ENCODE measurements at places on chromosomes 12 and 14. TPM values are rescaled to one million over a fixed set of nuclear protein-coding genes. Genes with fewer than 3 reads are reported as not detected.

DNA sequence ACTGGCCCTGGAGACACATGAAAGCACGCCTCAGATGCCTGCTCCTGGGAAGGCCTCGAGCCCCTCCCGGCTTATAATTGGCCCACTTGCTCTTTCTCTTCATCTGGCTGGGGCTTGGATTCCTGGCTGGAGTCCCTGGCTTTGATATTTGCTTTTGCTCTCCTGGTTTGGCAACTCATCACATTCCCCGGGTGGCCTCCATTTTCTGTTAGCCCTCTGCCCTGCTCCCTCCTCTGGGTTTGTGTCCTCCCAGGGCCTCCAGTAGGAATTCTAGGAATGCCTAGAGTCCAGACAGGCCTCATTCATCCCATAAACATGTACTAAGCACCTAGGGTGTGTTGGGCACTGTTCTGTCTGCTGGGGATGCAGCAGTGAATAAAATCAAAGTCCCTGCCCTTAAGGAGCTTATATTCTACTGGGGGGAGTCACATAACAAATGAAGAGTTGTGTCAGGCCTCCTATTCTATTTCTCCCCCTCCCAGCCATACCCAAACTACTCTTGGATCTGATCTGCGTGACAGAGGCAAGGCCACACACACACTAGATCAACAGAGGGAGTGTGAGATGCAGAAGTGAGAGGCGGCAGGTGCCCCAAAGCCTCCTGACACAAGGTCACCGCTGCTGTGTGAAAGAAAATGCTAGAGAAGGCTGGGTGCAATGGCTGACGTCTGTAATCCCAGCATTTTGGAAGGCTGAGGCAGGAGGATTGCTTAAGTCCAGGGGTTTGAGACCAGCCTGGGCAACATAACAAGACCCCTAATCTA lies 21.3 kb upstream of the TSPAN9 start:
- DNase-seq, result no peak

DNA sequence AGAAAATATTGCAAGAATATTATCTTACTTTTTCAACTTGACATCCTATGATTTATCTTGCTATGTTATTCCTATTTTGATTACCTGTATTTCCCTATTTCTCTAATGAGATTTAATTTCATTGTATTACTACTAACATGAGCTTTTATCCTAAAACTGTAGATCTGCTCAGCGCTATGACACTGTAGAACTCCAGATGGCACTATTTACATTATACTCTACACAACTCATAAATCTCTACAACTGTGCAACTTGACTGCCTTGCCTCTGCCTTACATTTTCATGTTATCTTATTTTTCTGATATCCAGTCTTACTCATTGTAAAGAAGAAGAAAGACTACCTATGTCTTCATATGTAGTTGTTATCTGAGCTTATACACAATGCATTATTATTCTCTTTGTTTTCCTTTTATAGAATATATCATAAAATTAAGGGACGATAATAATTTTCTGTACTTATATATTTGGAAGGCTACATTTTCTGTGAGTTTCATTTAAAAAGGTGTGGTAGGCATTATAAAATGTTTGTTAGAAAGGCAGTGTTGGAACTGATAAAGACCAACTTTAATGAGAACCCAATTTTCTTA lies 24.1 kb downstream of the NUP37 start:
- no peak for DNase-seq

DNA sequence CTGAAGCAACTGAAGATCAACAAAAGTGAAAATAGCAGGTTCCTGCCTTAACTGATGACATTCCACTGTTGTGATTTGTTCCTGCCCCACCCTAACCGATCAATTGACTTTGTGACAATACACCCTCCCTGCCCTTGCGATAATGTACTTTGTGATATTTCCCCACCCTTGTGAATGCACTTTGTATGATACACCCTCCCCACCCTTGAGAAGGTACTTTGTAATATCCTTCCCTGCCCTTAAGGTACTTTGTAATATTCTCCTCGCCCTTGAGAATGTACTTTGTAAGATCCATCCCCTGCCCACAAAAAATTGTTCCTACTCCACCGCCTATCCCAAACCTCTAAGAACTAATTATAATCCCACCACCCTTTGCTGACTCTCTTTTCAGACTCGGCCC lies 41.4 kb downstream of the BCAT1 start:
- DNase-seq, result no peak

- DNase-seq, result no peak
Measured at GRCh38 chr14:101191101-101191720, 287.7 kb upstream of the RTL1 start.

The PIWIL1 gene
- not detected for total RNA-seq

The CABP1 gene
- 0.32 TPM for total RNA-seq

The OTOGL gene
- total RNA-seq, result not detected

DNA sequence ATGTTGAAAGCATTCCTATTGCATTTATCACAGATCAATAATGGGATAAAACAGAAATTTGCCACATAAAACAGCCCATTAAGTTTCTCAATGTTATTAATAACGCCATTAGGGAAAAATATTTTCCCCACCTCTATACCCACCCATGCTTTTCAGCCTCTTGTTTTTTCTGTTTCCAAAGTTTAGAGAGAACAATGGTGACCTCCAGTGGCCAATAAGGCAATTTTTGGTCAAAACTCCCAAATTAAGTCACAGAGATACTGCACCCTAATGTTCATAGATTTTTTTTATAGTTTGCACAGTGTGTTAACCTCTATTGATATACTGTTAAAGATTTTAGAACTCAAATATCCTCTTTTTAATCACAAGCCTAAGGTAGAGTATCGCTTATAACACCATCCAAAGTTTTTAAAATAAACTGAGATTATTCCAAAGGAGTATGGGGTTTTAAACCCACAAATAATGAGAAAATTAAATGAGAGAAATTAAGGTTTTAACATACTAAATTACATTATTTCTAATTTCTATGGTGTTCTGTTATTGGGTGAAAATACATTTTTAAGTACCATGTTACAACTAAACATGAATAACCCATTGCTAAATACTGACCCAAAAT lies 184.7 kb upstream of the DCN start:
- no peak for DNase-seq

The ERP27 gene
- total RNA-seq, result 5.5 TPM

DNA sequence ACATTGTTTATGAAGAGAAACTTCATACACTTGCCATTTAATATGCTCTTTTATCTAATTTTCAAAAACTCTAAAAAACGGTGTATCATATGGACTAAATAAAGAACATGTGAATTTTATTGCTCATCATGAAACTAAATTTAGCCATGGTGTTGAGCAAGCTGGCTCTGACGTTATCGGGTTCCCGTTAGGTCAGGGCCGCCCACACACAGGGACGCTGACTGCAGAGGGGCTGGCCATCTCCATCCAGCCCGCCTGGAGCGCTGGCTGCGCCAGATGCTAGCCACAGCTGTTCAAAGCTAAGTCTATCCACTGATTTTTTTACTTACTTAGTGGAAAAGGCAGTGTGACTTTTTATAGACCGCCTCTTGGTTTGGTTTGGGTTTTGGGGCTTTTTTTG lies 36.5 kb upstream of the DYNC1H1 start:
- no peak for DNase-seq

DNA sequence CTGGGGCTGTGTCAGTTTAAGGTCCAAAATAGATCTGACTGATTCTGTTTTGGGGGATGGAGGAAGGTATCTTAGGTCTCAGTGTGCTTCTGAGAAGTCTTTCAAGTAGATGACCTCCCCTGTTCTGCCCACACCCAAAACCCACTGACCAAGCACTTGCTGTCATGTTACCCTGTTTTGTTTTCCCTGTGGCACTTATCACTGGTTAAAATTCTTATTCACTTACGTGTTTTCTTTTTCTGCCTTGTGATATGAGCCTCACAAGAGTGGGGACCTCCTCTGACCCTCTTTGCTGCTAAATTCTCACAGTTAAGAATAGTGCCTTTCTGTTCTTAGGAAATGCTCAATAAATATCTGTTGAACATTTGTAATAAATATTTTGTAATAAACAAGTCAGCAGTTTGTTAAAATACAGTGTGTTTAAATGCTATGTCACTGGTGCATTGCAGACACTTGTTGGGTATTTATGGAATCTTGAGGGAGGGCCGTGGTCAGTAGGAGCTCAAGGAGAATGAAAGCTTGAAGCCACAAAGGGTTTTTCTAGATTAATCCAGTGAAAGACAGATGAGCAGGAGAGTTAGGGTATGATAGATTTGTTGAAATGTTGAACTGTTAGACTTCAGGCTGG lies 20.9 kb downstream of the PLEKHA5 start:
- DNase-seq, result no peak

GRCh38 chr12:33628087-33628486 lies 188.5 kb upstream of the SYT10 start:
- DNase-seq, result no peak

DNA sequence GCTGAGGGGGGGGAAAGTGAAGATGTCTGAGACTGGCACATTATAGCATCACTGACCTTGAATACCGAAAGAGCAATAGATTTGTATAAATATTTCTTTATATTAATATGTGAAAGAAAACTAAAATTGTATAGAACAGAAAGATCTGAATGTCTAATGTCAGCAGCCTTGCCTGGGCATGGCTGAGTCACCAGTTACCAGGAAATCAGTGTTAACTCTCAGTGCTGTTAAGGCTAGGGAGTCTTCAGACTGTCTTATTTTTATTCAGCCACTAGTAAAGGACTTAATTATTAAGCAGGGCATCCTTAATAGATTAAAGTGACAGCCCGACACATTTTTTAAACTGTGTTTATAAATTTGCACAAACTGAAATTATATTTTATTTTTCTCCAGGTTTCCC lies 122.9 kb upstream of the AEBP2 start:
- no peak for DNase-seq

DNA sequence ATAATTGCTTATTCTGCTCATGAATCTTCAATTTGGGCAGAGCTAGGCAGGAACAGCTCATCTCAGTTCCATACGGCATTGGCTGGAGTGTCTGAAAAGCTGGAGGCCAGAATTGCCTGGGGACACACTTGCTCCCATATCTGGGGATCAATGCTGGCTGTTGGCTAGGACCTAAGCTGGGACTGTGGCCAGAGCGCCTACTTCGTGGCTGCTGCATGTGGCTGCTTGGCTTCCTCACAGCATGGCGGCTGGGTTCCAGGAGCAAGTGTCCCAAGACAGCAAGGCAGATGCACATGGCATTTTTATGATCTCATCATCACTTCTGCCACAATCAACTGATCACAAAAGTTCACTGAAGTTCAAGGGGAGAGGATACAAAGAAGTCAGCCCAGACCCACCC lies 200.2 kb downstream of the TTC8 start:
- no peak for DNase-seq

The HNF1A gene
- not detected for total RNA-seq

The CALCOCO1 gene
- total RNA-seq, result 40.1 TPM

GRCh38 chr12:110436231-110436630 lies 13.9 kb downstream of the ARPC3 start:
- no peak for DNase-seq

GRCh38 chr12:78483767-78484315 lies 380.7 kb upstream of the SYT1 start:
- DNase-seq, result no peak

DNA sequence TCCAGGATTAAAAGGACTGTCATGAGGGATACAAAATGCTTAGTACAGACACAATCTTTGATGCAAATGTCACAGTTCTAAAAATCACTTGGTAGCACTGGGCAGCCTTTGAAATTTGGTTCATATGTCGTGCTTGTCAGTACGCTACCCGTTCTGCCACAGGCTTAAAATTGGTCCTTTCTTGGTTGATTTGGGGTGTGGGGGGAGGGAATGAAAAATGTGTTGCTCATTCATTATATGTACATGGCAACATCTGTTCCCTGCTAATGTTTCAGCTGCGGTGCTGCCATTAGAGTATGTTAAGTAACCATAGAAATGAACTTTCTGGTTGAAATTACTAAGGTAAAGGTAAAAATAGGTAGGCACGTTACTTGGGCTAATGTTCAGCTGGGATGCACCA lies 155.4 kb upstream of the ARHGAP5 start:
- DNase-seq, result no peak

DNA sequence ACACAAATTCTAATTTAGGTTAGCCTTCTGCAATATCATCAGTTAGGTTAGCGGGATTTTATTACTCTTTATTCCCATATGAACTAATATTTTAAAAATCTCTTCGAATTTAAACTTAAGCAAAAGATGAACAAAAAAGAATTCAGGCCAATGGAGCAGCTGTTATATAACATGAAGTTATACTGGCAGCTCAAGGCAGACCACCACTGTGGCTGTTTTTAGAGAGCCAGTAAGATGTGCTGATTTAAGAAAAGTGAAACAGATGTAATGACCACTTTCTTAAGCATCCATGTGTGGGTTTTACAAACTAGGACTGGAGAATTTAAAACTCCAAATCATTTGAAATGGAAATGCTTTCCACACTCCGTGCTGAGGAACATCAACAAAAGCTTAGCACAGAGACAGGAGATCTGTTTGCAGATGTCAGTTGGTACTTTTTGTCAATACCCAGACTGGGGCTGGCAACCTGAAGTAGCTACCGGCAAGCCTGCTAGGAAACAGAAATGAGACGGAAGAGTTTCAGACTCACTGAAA lies 164.9 kb downstream of the TTC7B start:
- no peak for DNase-seq

DNA sequence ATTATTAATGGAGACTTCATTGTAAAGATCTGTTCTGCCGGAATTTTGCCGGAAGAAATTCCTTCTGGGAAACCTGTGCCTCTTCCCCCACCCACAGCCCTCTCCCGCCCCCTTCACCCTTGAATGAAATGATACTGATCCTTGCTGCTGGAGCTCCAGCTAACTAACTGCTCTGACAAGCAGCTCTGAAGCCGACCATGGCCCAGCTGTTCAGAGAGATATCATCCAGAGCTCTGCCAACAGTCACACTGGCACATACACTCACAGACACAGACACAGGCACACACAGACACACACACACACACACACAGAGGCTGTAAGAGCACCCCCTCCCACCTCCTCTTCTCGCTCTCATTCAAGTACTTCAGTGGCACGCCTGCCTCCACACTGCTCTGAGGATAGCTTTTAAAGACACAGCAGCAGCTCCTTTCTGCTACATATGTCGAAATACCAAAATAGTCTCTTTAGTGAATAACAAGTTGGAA lies 88.6 kb downstream of the R3HDM2 start:
- no peak for DNase-seq

DNA sequence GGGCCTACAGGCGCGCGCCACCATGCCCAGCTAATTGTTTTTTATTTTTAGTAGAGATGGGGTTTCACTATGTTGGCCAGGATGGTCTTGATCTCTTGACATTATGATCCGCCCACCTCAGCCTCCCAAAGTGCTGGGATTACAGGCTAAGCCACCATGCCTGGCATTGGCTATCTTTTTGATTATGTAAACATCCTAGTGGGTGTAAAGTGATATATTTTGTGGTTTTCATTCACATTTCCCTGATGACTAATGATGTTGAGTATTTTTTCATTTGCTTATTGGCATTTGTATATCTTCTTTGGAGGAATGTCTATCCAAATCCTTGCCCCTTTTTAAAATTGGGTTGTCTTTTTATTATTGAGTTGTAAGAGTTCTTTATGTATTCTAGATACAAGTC lies 16.3 kb downstream of the CREBL2 start:
- DNase-seq, result no peak

The EPS8 gene
- 56.6 TPM for total RNA-seq

GRCh38 chr12:124252964-124253363 lies 41.9 kb upstream of the RFLNA start:
- DNase-seq, result no peak

Data from esophagus squamous epithelium (tissue), 5 donors.